ENCODE measurements at places on chromosomes 1 and 21.

- DNase-seq = no peak
These were observed 32.3 kb upstream of the ID3 start for GRCh38 chr1:23591460-23592208.

DNA sequence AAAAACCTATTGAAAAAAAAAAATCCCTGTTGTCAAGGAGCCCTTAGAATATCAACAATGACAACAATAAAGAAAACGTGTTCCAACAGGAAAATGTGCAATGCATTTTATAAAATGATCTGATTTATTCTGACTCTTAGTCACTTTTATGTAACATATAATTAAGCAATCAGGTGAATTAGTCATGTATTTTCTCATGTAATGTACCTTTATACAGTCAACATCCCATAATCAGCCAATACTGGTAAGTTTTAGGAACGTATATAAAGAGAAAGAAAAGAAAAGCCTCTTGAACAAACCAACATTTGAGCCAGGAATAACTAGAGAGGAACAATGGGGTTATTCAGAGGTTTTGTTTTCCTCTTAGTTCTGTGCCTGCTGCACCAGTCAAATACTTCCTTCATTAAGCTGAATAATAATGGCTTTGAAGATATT is at the start of gene CLCA4:
Gene CLCA4 (plus strand): TSS at position 292 of the 435 bp plus-strand sequence. CDS start 42 bp downstream, at position 334.
- no peak for DNase-seq

- DNase-seq = no peak
These were observed 37.6 kb upstream of the KIRREL1 start for GRCh38 chr1:157955857-157956256.

DNA sequence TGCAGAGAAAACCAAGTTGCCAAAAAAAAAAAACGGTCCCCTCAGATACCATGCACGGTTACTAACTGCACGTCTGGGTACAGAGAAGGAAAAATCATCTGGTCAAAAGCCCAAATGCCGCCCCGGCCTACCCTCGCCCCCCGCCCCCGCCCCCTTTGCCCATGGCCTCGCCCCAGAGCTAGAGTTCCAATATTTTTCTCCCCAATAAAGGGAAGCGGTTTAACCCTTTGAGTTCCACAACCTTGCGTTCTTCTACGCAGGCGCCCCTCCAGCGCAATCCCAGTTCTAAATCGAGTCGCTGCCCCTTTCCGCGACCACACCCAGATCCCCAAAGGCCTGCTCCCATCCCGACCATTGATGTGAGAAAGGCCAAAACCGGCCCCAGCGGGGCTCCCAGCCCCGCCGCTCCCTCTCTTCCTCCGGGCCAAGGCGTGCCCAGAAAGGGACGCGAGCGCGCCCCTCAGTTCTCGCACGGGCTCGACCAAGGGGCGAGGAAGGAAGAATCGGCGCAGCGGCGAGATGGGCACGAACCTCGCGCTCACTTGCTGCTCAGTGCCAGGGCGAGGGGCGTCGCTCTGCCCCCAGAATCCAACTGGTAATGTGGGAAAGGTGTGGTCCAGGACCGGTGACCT is 797 bp downstream of the WDR47 start:
- no peak for DNase-seq

- DNase-seq = no peak
These were observed 23.7 kb downstream of the ERRFI1 start for GRCh38 chr1:8002329-8002910.

GRCh38 chr1:38046884-38047602 is 450 bp upstream of the POU3F1 start:
- DNase-seq = peak; percentile 91

DNA sequence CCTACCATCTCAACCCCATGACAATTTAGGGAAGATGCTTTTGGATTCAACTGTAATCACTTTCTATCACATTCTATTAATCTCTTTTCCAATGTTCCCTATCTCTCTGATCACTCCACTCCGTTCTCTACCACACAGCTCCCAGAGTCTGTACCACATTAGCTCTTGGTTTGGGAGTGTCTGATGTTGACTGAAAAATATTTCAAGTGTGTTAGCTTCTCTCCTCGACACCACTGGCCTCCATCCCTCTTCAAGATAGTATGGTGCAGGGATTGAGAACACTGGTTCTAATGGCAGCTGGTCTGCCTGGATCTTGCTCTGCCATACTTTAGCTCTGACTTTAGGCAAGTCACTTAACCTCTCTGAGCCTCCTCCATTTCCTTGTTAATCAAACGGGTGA is 39.9 kb downstream of the ATP1A1 start:
- no peak for DNase-seq

GRCh38 chr1:14083706-14084105 is 383.7 kb downstream of the PRDM2 start:
- DNase-seq = peak; percentile 50

GRCh38 chr1:85295006-85295431 is 18.6 kb upstream of the BCL10 start:
- no peak for DNase-seq

DNA sequence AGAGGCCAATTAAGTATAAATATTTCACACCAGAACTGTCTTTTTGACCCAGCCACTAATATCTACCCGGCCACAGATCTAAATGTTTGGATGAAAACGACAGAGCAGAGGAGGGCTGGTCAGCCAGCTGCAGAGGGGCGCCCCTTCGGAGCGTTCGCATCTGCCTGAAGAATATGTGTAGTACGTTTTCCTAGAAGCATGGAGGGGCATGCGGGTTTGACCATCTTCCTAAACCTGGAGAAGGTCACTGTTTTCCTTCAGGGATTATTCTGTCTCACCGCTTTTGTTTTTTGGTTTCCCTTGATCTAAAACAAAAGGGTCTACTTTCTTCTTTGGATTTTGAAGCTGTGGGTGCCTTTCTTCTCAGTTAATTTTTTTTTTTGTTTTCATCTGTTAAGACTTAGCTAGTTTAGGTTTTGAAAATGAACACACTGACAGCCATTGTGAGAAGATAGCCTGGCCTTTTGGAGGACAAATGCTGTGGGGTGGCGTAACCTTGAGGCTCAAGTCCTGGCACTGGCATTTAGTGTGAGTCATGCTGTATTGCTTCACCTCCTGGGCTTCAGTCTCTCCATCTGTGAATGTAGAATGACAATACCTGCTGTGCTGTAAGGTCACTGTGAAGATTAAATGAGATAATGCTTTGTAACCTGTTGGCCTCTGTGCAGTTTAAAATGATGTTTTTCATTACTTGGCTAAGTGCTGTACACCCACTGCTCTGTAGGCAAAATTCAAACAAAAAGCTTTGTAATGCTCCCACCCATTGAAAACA is 74.1 kb upstream of the IRF2BP2 start:
- no peak for DNase-seq

DNA sequence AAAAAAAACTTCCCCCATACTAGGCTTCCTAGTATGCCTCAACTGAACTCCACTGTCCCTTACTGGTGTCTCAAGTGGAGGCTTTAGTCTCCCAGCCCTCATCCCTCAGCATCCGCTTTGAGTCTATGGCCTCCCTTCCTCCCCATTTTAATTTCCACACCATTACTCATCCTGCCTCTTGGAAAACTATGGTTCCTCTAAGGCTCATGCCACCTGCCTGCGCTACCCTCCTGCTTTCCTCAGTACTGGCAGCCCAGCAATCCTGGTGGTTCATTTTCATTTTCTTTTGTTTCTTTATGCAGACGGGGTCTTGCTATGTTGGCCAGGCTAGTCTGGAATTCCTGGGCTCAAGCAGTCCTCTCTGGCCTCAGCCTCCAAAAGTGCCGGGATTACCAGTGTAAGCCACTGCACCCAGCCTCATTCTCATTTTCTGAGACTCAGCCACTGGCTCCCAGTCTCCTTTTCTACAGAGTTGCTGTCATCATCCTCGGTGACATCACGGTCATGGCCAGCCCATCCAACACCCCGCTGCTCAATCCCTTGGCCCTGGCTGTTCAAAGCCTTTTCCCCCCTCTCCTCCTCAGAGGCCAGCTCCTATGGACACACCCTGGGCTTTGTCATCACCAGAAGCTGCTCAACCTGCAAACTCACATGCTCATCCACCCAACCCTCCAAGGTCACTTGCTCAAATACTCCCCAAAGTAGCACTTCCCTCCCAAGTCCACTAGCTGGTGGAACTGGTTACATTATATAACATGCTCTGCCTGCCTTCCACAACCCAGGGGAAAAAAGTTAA is 2.3 kb upstream of the PMVK start:
- DNase-seq = no peak

GRCh38 chr1:40837601-40838000 is 24.6 kb downstream of the CITED4 start:
- no peak for DNase-seq

GRCh38 chr1:100862591-100862990 is 32.1 kb downstream of the EXTL2 start:
- DNase-seq = no peak

DNA sequence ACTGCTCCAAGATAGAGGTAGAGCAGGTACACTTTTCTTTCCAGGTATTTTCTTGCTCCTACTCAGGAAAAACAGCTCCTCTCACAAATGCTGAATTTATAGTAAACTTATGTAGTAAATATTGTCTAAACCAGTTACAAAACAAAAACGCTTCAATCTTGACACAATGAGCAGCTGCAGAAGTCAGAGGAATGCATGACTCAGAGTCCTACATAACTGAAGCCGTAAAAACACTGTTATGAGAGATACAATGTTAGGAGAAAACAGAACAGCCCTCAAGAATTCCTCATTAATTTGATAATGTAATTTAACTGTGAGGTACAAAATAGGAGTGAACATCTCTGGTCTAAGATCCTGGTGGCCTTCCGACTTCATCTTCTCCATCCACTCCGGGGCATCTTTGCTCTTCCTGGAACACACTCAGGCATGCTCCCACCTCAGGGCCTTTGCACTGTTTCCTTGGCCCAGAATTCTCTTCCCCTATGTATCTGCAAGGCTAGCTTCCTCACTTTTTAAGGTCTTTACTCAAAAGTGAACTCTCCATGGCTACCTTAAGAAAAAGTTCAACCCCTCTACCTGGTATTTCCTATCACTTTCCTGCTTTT is 138.5 kb downstream of the SLC45A1 start:
- DNase-seq = no peak

GRCh38 chr21:43910460-43910859 is 45.4 kb downstream of the AGPAT3 start:
- DNase-seq = no peak

GRCh38 chr1:50930193-50930592 is 29.9 kb downstream of the FAF1 start:
- no peak for DNase-seq

DNA sequence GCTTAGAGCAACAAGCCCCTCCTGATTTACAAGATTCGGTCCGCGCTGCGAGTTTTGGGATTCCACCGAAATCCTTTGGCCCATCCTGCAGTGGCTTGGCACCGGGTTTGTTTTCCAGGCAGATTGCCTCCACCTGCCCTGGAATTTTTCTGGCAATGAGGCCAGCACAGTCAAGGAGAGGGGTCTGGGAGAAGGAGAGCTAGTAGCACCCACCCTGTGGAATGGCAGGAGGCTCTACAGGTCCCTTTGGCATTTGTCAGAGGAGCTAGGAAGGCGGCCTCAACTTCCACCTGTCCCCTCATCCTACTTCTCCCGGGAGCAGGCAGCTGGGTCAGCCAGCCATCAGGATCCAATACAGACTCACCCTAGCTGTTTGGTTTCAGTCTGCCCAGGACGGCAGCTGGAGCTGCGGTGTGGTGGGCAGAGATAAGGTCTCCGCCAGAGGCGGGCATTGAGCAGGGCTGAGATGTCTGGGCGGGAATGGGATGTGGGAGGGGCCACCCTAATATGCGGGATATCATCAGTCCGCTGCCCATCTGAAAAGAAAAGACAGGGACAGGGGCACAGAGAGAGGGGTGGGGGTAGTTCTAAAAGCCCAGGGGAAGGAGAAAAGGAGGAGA is 37.8 kb upstream of the PRELP start:
- DNase-seq = no peak

DNA sequence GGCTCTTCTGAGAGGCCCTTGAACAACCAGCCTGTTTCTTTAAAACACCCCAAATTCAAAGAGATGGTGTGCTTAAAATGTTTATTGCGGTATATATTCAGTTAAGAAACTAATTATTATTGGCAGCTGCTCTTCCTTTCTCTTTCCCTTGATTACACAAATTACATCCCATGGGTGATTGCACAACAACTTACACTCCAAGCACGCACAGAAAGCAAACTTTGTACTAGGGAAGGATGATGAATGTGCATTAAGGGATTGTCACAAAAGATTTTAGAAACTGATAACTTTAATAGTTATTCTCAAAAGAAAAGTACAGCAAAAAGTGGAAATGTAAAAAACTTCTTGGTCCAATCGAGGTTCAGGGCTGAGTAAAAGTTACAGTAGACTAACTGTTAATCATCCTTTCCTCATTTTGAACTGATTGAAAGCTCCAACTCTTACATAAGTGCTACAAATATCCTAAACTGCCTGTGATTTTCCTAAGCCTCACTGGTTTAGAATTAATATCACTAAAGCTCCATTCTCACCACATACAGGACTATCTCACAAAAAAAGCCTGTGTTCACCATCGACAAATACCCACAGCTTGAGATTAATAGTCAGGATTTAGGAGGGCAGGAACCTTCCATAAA is 153.4 kb downstream of the TTLL7 start:
- no peak for DNase-seq

DNA sequence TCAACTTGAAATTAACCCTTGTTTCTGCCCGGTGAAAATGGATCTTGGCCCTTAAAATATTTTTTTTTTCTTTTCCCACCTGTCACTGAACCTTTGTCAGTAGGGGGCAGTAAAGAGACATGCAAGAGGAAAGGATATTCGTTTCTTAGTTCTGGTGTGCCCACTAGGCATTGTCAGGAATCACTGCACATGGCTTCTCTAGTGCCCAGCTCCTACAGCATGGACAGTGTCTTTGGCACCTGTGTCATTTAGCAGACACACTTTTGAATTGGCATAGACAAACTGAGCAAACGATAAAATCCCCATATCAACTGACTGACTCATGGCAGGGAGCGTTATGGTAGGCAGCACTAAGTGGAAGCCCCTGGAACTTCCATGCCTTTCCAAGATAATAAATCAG is 1048.1 kb downstream of the BRINP3 start:
- DNase-seq = no peak

- DNase-seq = no peak
These were observed at the start of gene COL16A1 for GRCh38 chr1:31703431-31704270. Gene COL16A1 (minus strand): TSS chr1:31704017. CDS start chr1:31702193, 1,824 bp downstream.

- no peak for DNase-seq
These were observed 7.2 kb downstream of the IFT25 start for GRCh38 chr1:53938136-53938830.

GRCh38 chr1:225825078-225825477 is 15.2 kb downstream of the EPHX1 start:
- DNase-seq = peak; percentile 36

- no peak for DNase-seq
These were observed 70.5 kb downstream of the CD34 start for GRCh38 chr1:207840380-207840779.

DNA sequence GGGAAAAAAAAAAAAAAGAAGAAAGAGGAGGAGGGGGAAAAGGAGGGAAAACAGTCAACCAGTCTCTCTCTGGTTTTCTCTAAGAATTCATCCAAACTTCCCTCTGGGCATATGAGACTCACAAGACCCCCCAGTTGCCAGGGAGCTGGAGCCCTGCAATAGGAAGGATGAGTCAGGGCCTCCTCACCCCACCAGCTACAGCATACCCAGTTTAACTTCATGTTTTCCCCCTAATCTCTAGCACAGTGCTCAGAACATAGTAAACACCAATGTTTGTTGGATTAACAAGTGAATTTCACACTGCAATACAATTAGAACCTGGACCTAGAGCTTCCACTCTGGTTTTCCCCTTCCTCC is 7.8 kb downstream of the F11R start:
- DNase-seq = no peak

Data from NCI-H526 treated with DMSO at 0.1 percent for 48 hours (cell line).